ENCODE measurements at places on chromosomes 1 and 21.

GRCh38 chr1:35854989-35855700, 27.9 kb upstream of the AGO1 start:
- DNase-seq = peak; percentile 85

GRCh38 chr1:232474826-232475225, 155.1 kb downstream of the SIPA1L2 start:
- DNase-seq = no peak

DNA sequence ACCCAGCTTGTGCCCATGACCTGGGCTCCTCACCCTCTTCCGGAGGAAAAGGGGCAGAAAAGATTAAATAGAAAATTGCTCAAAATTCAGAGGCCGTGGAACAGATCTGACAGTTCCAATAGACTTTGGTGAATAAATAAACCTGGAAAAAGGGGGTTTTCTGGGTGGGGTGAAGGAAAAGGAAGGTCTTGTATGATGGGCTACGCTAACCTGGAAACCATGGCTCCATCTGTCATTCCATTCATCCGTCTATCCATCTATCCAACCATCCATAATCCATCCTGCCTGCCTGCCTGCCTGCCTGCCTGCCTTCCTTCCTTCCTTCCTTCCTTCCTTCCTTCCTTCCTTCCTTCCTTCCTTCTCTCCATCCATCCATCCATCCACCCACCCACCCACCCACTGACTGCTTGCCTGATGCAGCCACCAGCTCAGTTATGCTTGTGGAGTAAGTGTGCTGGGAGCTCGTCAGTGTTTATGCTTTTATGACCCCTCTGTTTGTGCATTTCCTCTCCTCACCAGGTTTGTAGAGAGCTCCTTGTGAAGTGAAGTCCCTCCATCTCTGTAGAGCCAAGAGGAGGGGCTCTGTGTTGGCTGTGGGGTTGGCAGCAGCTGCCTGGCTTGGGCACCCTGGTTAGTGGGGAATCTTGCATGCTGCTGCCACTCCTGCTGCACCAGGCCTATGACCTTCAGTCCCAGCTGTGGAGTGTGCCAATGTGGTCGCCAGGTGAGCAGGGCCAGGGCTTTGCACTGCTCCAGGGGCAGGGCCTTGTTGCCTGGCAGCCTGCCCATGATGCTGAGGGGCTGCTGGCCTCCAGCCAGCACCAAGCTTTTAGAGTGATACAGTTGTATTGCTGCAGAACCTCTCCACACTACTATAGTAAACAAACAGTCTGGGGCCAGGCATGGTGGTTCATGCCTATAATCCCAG, 16.0 kb upstream of the POU3F1 start:
- DNase-seq = peak; percentile 96

- DNase-seq = no peak
Observed at GRCh38 chr1:246001837-246002230, 505.2 kb downstream of the SMYD3 start.

- no peak for DNase-seq
Observed at GRCh38 chr1:18198260-18198659, 90.7 kb downstream of the IGSF21 start.

DNA sequence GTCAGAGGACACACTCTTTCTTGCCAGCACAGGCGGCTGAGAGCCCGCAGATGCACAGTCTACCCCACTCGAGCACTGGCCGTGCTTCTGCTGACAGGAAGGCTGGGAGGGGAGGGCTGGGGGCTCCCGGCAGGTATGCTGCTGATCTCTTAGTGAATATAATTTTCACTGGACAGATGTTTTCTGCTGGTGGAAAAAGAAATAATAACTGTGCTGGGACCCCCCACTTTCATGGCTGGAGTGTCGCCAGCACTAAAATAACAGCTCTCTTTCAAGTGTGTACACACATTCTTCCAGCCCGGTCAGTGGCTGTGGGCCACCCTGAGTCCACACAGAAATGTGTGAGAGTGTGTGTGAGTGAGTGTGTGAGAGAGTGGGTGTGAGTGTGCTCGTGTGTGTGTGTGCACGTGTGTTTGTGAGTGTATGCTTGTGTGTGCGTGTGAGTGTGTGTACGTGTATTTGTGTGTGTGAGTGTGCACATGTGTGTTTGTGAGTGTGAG, 167.7 kb upstream of the USP24 start:
- DNase-seq = no peak

- DNase-seq = no peak
Observed at GRCh38 chr1:60573121-60573520, 499.6 kb upstream of the C1orf87 start.
